Kidney (tissue), 22 donors: ENCODE measurements at places on chromosomes 4 and X. TPM values are rescaled to one million over a fixed set of nuclear protein-coding genes. Genes with fewer than 3 reads are reported as not detected.

MAGEA8 gene
- not detected for total RNA-seq

DNA sequence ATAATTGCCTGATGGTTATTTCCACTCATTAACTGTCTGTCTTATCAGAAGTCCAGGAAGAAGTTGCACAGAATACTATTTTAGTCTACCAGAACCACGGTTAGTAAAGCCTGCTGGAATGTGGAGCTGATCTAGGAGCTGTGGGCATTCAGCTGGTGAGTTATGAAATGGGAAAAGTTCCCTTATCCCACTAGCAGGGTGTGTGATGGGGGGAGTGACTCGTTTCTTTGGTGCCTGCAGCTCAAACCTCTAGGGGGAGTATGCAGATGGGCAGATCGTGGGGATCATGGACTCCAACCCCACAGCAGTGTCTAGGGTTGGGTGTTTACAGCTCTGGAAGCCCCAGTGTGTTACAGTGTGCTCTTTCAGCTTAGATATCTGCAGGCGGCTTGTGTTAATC lies 305.7 kb upstream of the BOD1L1 start:
- DNase-seq, result no peak

EDNRA gene
- 8.1 TPM for total RNA-seq

GRCh38 chr4:14810568-14810967 lies 191.7 kb upstream of the CPEB2 start:
- no peak for DNase-seq

CYLC1 gene
- total RNA-seq, result not detected

XAGE1A gene
- total RNA-seq, result not detected

- DNase-seq, result no peak
Observed at GRCh38 chrX:27680726-27681125, 90.6 kb downstream of the DCAF8L2 start.

DNA sequence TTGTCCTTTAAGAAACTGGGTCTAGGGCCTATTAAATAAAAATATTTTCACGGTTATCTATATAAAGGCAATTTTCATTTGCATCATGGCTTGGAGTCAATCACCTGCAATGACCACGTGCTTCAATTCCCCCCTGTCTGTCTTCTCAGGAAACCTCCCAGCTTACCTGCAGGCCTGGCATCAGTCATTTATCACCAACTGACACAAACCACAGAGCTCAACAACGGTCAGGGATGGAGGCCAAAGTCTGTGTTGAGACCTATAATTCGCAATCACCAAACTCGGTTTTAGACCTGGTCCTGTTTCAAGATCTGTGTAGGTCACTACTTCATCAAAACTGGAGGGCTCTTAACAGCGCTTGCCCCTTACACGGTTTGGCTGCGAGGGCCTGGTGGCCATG lies 1.9 kb downstream of the SLC9A7 start:
- no peak for DNase-seq

MXRA5 gene
- total RNA-seq, result 12.2 TPM

NCBP2L gene
- total RNA-seq, result not detected

CFP gene
- total RNA-seq, result 8.3 TPM

GRCh38 chr4:3262208-3263052 lies 13.5 kb downstream of the MSANTD1 start:
- DNase-seq, result peak; percentile 52
